ENCODE measurements at places on chromosomes 12 and 14. TPM values are rescaled to one million over a fixed set of nuclear protein-coding genes. Genes with fewer than 3 reads are reported as not detected.

GRCh38 chr12:51961834-51962233, 10.3 kb downstream of the ACVR1B start:
- no peak for DNase-seq

- DNase-seq, result no peak
Measured at GRCh38 chr12:63963868-63964267, 119.4 kb downstream of the SRGAP1 start.

DNA sequence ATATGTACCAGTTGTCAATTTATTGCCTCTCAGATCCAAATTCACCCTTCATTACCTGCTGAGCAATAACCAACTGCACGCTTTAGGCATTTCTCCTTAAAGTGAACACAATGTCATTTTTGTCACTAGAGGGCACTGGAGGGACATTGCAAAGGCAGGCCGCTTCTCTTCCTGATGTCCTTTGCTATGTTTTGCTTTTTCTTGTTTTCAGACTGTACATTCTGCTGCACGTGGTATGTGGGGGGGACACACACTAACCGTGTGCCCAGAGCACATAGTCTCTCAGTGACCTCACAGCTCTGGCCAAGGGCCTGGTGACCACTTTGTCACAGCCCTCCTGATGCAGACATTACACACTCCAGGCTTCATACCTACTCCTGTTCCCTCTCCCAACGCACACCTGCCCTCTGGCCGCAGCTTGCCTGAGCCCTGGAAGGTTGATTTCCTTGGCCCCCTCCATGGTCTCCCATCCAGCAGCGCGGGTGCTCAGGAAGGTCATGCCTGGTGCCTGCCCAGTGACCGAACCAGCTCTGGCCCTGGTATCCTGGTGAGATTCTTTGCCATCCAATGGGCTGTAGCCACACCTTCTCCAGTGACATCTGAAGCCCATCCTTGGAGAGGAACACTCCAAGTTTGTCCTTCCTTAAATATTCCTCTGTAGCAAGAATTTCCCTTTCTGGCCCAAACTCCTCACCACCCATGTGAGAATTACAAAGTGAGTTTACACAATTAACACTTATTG, 39.9 kb downstream of the MYO1H start:
- no peak for DNase-seq

GRCh38 chr12:89472508-89472907, 52.1 kb downstream of the GALNT4 start:
- DNase-seq, result no peak

GRCh38 chr14:54776361-54777001, 126.1 kb downstream of the GCH1 start:
- DNase-seq, result peak; percentile 86

DNA sequence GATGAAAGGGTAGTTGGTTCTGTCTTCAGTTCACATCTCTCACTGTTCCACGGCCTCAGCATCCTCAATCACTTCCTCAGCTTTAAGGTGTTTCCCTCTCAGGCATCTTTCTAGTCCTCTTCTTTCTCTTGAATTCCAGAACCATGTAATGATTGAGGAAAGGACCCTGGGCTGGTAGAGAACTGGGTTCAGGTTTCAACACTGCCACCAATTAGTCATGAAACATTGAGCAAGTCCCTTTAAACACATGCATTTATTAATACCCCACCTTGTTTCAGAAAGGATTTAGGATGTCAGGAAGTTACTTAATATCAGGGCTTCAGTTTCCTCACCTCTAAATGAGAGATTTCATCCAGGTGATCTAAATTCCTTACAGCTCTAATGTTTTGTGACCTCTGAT, 7.2 kb downstream of the DMAC2L start:
- DNase-seq, result no peak

DNA sequence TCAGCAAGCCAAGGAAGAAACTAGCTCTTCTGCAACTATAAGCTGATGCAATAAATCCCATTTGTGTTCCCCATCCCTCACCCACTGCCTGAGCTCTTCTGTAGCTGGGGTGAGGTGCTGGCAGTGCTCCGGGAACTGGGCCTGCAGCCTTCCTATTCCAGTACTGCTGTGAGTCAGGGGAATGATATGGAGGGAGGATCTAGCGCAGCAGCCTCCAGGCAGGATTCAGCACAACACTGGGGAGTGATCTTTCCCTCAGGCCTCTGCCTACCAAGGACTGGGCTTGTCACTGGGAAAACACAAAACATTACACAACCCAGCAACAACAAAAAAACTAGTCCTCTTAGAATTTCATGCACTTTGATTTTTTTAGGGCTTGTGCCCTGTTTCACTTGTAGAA, 58.7 kb downstream of the ST8SIA1 start:
- peak; percentile 97 for DNase-seq

- DNase-seq, result no peak
Measured at GRCh38 chr14:68712703-68713370, 80.0 kb downstream of the ZFP36L1 start.

DNA sequence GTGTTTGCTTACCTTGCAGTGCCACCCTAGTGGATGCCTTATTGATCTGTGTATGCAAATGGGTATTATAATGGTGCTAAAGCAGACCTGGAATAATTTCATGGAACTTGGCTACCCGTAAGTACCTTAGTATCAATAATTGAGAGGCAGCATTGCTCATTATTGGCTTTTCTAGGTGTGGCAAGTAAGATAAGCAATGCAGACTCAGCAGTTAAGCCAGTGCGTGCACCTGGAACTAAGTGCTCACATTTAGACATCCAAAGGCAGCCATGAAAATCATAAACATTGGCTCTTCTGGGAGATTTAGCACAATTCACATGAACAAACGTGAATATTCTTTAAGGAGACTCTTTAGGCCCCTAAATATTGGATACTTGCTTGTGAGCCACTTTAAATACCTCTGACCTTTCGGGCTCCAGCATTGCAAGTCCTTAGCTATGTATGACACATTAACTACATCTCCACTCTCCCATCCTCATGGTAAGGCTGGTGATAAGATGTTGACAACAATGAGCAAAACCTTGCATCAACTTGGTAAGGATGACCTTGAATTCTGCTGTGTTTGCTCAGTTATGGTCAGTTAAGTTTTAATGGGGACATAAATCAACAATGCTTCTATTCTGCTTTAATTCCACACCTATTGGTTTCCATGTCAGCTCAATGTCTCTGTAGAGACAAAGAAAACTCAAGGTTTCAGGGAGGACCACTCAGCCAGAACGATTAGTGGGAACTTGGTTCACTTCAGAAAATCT, 112.0 kb downstream of the SLC5A8 start:
- DNase-seq, result no peak

DNA sequence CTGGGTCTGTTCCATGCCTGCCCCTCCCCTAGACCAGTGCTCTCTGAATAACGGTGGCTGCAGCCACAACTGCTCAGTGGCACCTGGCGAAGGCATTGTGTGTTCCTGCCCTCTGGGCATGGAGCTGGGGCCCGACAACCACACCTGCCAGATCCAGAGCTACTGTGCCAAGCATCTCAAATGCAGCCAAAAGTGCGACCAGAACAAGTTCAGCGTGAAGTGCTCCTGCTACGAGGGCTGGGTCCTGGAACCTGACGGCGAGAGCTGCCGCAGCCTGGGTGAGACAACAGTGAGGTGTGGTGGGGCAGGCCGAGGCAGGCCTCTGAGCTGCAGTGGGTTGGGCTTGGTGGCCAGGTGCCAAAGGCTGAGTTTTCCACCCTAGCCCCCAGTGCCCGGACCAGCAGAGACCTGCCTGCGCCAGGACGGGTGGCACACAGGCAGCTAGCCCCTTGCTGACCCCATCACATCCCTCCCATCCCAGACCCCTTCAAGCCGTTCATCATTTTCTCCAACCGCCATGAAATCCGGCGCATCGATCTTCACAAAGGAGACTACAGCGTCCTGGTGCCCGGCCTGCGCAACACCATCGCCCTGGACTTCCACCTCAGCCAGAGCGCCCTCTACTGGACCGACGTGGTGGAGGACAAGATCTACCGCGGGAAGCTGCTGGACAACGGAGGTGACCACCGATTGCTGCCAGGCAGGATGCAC, 28.2 kb upstream of the LRP1-AS start:
- DNase-seq, result peak; percentile 95

DNA sequence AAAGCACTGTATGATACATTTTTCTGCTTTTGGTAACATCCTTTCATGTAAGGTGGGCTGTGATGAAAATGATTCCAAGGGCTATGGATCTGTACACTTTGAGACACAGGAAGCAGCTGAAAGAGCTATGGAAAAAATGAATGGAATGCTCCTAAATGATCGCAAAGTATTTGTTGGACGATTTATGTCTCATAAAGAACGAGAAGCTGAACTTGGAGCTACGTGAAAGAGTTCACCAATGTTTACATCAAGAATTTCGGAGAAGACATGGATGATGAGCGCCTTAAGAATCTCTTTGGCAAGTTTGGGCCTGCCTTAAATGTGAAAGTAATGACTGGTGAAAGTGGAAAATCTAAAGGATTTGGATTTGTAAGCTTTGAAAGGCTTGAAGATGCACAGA, 22.1 kb upstream of the SRGAP1 start:
- no peak for DNase-seq

GRCh38 chr12:15688202-15688736, 100.9 kb downstream of the EPS8 start:
- peak; percentile 88 for DNase-seq

DNA sequence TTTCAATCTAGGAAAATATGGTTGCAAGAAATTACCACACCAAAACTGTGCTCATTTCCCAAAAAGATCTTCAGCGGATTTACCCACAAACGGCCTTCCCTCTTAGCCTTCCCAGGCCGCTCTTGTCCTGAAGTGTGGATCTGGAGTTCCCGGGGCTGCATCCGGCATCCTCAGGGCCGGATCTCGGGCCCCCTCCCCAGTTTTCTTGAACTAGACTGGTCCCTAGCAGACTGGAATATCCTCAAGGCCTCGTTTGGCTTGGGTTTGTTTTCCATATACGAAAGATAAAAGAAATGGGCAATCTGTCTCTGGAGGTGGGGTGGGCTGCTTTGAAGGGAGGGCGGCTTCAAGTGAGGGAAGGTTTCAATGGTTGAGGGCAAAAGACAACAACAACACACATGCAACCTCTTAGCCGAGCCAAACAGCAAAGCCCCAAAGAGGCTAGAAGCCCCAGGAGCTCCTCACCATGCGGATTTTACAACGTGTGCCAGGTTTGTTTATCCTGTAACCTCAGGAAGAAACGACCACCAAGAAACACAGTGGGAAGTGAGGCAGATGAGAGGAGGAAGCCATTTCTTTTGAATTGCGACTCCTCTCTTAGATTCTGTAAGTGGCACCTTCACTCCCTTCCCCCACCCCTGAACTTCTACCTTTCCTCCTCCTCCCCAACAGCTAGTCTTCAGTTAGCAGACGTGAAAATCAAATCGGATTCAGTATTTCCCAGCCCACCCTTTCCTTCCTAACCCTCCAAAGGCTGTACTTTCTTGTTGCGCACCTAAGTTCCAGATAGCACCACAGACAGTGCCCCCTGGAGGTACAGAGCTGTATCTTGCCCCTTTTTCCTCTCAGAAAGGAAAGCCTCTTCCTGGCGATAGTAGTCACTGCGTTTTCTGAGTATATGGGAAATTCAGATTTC, 2.6 kb downstream of the MYF6 start:
- DNase-seq, result no peak

DNA sequence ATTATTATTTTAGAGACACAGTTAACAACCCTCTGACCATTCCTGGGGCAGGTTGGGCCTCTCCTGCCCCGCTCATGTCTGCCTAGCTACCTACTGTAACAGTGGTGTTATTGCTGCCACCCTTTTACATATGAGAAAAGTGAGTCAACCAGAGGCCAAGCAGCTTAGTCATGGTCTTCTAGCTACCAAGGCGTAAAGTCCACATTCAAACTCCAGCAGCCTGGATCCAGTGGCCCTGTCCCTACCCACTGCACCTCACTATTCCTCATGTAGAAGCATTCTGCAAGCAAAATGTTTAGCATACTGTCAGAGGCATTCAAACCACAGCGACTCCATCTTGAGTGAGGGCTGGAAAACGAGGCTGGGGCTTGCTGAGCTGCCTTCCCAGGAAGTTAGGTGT, 95.8 kb downstream of the SLC15A4 start:
- DNase-seq, result no peak

DNA sequence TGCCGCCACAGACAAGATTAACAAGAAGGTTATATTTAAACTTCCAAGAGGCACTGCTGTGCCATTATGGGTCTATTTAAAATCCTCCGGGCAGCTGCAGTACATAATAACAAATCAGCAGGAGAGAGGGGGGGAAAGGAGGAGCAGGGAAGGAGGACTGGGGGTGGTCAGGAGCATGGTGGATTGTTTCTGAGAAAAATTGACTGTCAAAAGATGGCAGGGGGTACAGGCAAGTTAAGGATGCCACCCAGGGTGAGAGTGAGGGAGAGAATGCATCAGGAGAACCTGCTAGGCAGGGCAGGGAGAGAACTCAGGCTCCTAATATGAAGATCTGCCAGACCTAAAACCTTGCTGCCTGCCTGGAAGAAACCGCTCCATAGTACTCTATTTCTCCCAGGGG, 181.8 kb downstream of the GRIN2B start:
- DNase-seq, result no peak

KRT6C gene
- not detected for total RNA-seq

LBHD2 gene
- not detected for total RNA-seq

GPX2 gene
- not detected for total RNA-seq

ANO2 gene
- total RNA-seq, result 16.4 TPM

INTS13 gene
- total RNA-seq, result 23.0 TPM

CLEC6A gene
- total RNA-seq, result not detected

ERP27 gene
- total RNA-seq, result 1.2 TPM

KRT72 gene
- total RNA-seq, result not detected

C1RL gene
- 122 TPM for total RNA-seq

RNF212B gene
- not detected for total RNA-seq

NANOG gene
- total RNA-seq, result 0.56 TPM

Measured in posterior vena cava (tissue), 2 donors.